ENCODE measurements at places on chromosomes 2 and 18.

DNA sequence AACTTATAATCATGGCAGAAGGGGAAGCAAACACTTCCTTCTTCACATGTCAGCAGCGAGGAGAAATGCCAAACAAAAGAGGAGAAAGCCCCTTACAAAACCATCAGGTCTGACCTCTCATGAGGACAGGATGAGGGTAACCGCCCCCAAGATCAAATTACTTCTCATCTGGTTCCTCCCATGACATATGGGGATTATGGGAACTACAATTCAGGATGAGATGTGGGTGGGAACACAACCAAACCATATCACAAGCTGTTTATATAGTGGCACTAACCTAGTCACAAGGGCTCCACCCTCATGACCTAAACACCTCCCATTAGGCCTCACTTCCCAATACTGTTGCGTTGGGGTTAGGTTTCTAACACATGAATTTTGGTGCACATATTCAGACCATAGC lies 110.0 kb downstream of the OSBPL6 start:
- DNase-seq, result no peak

DNA sequence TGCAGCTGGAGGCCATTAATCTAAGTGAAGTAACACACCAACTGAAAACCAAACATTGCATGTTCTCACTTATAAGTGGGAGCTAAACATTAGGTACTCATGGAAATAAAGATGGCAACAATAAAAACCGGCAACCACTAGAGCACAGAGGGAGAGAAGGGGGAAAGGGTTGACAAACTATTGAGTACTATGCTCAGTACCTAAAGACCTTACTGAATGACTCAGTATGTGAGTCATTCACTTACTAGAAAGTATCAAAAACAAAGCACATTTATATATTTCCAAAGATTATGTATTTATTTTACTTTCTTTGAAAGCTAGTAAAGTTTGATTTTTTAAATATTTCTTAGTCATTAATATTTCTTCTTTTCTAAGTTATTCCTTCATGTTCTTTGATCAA lies 48.9 kb downstream of the ZNF385B start:
- DNase-seq, result no peak

GRCh38 chr2:44932079-44932478 lies 9.4 kb upstream of the SIX3 start:
- no peak for DNase-seq

- DNase-seq, result no peak
Observed at GRCh38 chr2:142521492-142521891, 356.0 kb upstream of the KYNU start.

DNA sequence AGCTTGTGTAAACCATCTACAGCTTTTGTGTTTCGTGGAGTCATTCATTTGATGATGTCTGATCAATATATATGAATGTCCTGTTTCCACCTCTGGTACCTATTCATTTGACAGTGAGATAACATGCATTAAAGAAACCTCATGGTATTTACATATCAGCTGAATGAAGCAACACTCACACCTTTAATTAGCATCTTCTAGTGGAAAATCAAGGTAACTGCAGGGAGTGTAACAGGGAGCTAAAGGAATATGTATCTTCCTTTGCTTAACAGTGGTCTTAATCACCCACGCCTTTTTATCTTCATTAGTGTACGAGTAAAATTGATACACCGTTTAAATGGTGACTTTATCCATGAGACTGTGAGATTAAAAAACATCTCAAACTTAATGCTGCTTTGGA lies 15.6 kb downstream of the SLC39A10 start:
- DNase-seq, result no peak

- DNase-seq, result no peak
Observed at GRCh38 chr2:69119104-69119894, 106.3 kb downstream of the ANTXR1 start.

GRCh38 chr2:119259296-119259860 lies 35.7 kb downstream of the STEAP3 start:
- no peak for DNase-seq

Measured in LoVo (cell line).